ENCODE measurements at places on chromosomes 7 and 10. TPM values are rescaled to one million over a fixed set of nuclear protein-coding genes. Genes with fewer than 3 reads are reported as not detected.

DNA sequence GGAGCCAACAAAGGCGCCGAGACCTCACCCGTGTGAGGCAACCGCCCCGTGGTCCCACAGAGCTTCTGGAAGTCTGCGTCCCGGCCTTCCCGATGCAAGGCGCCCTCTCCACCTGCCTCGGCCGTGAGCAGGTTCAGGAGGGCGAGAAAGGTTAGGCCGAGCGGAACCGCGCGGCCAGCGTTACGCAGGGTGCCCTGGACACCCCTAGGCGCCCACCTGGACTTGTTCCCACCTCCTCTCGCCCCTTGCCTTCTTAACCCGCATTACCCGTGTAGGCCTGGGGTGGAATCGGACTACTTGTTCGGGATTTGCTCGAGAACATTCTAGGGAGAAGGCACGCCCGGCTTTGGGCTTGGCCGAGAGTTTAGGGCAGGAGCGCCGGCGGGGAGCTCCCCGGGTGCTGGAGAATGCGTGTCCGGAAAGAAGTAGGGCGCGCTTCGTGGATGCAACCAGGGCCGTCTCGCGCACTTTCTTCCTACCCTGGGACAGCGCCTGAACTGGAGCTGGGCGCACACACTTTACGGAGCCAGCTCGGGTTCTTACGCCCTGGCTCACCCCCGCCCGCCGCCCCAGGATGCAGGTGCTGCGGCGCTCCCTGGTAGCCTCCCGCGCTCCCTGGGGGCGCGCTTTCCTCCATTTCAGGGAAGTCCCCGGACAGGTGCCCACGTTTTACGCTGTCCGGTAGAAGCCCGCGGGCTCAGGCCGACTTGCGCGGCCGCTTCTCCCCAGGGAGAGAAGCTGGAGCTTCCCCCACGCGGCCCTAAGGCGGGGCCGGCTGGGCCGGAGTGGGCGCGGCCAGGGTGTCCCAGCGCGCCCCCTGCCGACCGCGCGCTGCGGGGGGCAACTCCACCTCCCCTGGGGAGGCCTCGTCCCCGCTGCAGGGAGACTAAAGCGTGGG, 74.5 kb downstream of the INSIG1 start:
- DNase-seq: no peak

DNA sequence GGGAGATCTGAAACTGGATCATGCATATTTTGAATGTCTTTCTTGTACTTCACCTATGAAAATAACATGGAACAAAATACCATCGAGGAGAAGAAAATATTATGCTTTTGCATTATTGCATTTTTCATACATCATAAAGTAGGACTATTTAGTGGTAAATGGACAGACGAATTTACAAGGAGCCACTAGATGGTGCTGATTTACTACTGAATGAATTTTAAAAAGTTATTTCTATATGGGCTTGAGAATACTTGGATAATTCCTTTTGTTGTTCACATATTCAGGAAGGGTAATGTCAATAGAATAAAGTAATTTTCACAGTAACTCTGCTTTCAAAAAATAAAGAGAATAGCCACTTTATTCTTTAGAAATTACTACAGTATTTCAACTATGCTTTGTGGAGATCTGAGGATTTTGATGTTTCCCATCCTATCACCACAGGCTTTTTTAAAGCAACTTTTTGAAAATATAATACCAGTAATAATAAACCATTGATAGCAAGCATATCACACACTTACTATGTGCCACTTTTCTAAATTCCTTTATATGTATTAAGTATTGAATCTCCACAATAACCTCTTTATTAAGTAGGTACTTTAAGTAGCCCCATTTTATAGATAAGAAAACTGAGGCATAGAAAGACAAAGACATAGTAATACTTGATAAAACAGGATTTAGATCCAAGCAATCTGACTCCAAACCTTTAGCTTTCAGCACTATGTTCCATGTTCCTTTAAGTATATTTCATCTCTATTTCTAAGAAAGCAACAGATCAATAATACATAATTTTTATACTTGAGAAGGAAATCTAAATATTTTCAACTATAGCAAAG, 38.6 kb downstream of the NEBL start:
- no peak for DNase-seq

JMJD1C gene
- 162 TPM for total RNA-seq

- DNase-seq: no peak
These were observed 235.9 kb downstream of the KCNMA1 start for GRCh38 chr10:77401683-77402082.

GJD4 gene
- total RNA-seq: not detected

CTAGE15 gene
- total RNA-seq: not detected

GRCh38 chr10:31353574-31353973, 34.6 kb downstream of the ZEB1 start:
- no peak for DNase-seq

DNA sequence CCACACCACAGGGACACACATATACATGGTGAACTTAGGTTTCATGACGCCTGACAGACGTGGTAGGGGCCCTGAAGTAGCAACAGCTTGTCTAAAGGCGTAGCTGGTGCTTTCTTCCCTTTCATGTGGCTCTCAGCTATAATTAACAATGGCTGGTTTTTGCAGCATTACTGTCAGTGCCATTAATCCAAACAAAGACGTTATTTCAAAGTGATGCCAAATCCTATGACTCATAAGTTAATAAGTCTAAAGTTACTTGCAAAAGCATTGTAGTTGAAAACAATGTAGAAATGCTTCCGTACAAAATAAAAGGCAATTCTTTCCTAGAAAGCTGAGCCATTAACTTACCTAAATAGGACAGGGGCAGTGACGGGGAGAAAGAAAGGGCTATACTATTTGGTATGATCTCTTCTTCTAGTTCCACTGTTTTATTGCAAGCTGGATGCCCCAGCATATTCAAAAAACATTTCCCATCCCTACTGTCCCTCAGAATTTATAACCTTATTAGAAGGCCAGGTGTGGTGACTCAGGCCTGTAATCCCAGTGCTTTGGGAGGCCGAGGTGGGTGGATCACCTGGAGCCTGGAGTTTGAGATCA, 105.4 kb downstream of the ODAD2 start:
- no peak for DNase-seq

JAKMIP3 gene
- total RNA-seq: 0.98 TPM

CALHM1 gene
- not detected for total RNA-seq

COL13A1 gene
- total RNA-seq: 0.80 TPM

DNA sequence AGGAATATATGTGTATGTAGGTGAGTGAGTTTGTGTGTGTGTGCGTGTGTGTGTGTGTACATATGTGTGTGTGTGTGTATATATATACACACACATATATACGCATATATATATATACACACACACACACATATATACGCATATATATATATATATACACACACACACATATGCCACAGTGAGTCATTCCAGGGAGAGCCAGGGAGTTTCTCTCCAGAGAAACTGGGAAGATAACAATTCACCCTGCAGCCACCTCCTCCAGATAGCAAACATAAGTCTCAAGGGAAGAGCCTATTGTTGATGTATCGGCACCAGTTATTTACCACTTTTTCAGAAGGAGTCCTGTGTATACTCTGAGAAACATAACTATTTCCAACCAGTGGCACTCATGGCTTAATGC, 102.3 kb upstream of the STK17A start:
- no peak for DNase-seq

DNA sequence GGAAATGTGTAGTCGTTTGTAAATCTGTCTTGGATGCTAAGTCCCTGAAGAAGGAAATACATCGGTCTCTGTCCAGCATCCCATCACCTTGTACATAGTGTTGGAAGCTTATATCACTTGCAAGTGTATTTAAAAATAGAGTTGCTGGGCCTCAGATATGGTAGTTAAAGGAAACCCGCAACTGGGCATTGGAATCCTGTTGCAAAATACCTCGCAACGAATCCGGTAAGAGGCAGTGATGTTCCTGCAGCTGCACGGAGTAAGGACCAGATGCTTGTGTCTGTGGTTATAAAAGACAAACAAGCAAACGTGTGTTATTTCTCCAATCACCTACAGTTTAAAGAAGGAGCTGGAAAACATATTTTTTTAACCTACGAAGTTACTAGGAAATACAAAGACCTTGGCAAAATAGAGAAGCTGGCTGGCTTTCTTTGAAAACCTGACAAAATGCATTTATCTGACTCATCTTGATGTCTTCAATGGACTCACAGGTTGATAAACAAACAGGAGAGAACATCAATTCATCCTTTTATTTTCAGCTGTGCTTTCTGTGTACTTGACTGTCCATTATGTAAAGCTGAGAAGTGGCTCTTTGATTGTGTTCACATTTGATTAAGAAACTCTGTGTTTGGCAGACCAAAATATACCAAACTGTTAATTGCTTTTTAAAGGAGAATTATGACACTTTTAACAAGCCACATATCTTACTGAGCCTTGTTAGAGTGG, 326.4 kb downstream of the SFMBT2 start:
- no peak for DNase-seq

DNA sequence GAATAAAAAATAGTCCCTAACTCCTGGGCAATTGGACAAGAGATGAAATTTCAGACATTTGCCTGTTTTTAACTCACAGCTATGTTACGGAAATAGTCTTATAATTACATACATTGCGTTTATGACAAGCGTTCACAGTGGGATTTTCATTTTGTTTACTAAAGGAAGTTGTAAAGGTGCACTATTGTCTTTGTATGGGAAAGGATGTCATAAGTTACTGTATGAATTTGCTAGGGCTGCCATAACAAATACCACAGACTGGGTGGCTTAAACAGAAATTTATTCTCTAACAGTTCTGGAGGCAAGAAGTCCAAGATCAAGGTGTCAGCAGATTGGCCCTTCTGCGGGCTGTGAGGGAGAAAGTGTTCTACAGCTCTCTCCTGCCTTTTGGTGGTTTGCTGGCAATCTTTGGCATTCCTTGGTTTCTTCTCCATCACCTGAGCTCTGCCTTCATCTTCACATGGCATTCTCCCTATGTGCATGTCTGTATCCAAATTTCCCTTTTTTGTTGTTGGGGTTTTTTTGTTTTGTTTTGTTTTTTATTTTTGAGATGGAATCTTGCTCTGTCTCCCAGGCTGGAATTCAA, 5.6 kb downstream of the NFE2L3 start:
- no peak for DNase-seq
